ENCODE measurements at places on chromosomes 4 and X. TPM values are rescaled to one million over a fixed set of nuclear protein-coding genes. Genes with fewer than 3 reads are reported as not detected.
A peak's percentile ranks its signal among the peaks of the same experiment; 100 is the strongest.

Gene OTC
- not detected for total RNA-seq

Gene TEX13B
- total RNA-seq = not detected

Gene PLP1
- total RNA-seq = 74.2 TPM

Gene FAM47A
- total RNA-seq = not detected

Gene HHIP
- 10.6 TPM for total RNA-seq

Gene PWWP3B
- 1.00 TPM for total RNA-seq

Gene HMX1
- 0.18 TPM for total RNA-seq

Gene PARM1
- total RNA-seq = 63.6 TPM

- no peak for DNase-seq
Observed at GRCh38 chrX:134388161-134389109, 71.5 kb upstream of the HPRT1 start.

- no peak for DNase-seq
Observed at GRCh38 chr4:158949099-158949498, 153.8 kb upstream of the RAPGEF2 start.

- peak; percentile 54 for DNase-seq
Observed at GRCh38 chrX:153812220-153812619, 17.8 kb downstream of the SSR4 start.

DNA sequence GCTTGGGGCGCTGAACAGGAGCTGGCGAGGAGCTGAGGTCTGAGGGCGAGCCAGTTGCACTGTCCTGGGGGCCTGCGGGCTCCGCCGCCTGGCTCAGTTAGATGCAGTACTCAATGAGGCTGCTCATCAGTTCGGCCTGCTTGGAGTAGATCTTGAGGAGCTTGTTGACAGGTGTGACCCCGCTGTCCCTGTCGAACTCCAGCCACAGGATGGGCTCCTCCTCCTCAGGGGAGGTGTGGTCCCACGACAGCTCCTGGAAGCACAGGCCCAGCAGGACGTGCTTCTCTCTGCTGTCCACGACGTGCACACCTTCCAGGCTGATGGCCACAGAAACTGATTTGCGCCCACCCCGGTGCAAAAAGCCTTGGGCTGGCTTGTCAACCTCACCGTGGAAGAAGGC lies 16.5 kb upstream of the LAS1L start:
- no peak for DNase-seq

DNA sequence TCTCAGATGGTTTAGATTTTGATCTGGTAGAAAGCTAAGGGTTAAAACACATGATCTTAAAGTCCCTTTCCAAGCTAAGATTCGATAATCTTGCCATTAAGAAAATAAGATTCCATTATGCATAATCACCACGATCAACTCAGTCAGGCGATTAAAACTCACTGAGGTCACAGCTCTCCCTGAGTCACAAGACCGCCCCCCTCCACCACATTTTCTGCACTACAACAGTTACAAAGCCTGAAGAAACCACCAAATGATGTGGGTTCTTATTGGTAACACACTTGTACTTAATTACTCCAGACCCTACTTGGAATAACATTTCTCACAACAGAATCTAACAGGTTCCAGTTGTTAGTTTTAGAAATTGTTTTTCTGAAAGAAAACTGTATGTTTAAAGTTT lies 62.8 kb downstream of the SH3KBP1 start:
- no peak for DNase-seq

GRCh38 chr4:119113033-119113655 lies 22.5 kb upstream of the MYOZ2 start:
- DNase-seq = no peak

GRCh38 chr4:21900211-21900610 lies 48.4 kb downstream of the KCNIP4 start:
- no peak for DNase-seq

- no peak for DNase-seq
Observed at GRCh38 chr4:144716778-144717177, 70.8 kb downstream of the HHIP start.

GRCh38 chr4:66430856-66431255 lies 760.6 kb upstream of the EPHA5 start:
- no peak for DNase-seq

DNA sequence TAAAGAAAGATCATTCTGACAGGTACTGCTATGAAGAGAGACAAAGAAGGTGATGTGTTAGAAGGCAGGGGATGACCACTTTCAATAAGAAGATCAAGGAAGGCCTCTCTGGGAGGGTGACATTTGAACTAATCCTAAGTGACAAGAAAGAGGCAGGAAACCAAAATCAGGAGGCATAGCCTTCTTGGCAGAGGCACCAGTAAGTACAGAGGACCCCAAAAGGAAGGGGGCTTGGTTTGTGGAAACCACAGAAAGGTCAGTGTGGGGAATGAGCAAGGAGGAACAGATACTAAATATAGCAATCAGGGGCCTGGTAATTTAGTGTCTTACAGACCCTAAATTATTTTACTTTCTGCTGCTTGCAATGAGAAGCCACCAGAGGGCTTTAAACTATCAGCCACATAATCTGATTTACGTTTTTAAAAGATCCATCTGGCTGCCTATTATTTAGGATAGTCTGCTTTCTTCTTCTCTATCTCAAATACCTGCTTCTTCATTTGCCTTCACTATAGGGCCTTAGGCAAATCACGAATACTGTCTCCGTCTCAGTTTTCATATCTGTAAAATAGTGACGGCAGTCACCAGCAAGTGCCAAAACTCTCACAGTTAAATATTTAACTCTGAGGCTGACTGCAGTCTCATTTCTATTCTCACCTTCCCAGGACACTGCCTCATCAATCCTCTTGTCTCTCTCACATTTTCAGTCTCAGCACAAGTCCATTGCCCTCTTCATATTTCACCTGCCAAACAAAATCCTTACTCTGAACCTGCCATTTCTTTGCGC lies 16.7 kb downstream of the NR3C2 start:
- no peak for DNase-seq

- DNase-seq = no peak
Observed at GRCh38 chrX:49103637-49104036, 19.9 kb downstream of the GPKOW start.

GRCh38 chr4:177737387-177737940 lies 295.2 kb upstream of the AGA start:
- no peak for DNase-seq

DNA sequence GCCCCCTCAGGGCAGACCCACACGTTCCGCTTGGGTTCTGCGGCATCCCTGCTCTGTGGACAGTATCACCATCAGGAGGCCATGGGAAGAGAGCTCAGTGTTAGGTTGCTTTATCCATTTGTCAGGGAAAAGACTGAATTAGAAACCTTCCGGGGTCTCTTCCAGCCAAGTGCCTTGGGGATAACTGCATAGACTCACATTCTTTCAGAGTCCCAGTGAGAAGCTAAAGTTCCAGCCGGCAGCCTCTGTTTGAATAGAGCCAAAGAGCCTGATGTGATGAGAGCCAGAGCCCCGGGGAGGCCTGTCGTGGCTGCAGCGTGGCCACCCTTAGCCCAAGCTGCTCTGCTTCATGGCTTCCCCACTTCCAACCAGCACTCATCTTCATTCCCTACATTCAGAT lies 85.2 kb downstream of the FHDC1 start:
- no peak for DNase-seq

GRCh38 chrX:148613636-148614035 lies 113.2 kb downstream of the AFF2 start:
- DNase-seq = no peak

GRCh38 chrX:13283950-13284546 lies 35.8 kb downstream of the ATXN3L start:
- DNase-seq = no peak

GRCh38 chr4:687048-687970 lies 1.6 kb downstream of the SLC49A3 start:
- DNase-seq = no peak

DNA sequence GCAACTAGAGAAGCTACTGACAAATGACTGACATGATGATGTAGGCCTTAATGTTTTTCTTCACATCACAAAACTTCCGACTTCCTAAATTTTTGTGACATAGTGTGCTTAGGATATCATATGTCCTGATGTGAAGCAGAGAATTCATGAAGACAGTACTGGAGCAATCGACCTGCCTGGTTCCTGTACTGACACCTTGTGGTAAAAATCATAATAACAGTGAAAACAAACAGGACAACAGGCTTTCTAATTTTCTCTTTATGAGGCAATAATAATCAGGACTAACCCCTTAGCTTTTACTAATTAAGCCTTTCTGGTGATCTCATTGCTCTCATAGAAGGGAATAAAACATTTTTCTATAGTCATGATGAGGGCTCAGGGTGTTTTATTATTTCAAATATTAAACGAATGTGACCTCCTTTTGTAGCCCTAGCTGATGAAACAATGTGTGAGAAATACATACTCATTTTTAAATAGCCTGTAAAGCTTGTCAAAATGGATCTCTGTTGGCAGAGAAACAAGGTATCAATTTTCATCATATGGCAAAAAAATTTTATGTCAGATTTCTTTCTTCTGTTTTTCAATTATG lies 158.4 kb downstream of the TENT5D start:
- no peak for DNase-seq

All from cerebellum (tissue), 4 donors.